ENCODE measurements at places on chromosomes 2 and 18.
A peak's percentile ranks its signal among the peaks of the same experiment; 100 is the strongest.

DNA sequence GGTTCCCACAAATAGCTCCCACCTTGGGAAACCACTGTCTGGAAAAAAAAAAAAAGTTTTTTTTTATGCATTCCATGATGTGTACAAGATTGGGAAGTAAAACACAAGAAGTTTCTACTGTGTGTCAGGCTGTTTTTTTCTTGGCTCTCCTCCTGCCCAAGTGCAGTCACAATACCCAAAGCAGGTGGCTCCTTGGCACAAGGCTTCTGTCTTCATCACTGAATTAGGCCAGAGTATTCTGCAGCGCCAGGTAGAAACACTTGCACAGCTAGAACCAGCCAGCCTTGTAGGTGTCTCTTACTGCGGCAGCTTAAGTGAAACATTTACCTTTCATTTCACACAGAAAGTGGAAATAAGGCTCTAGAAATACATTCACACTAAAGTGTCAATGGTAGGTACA lies 23.8 kb upstream of the MAL start:
- DNase-seq: no peak

DNA sequence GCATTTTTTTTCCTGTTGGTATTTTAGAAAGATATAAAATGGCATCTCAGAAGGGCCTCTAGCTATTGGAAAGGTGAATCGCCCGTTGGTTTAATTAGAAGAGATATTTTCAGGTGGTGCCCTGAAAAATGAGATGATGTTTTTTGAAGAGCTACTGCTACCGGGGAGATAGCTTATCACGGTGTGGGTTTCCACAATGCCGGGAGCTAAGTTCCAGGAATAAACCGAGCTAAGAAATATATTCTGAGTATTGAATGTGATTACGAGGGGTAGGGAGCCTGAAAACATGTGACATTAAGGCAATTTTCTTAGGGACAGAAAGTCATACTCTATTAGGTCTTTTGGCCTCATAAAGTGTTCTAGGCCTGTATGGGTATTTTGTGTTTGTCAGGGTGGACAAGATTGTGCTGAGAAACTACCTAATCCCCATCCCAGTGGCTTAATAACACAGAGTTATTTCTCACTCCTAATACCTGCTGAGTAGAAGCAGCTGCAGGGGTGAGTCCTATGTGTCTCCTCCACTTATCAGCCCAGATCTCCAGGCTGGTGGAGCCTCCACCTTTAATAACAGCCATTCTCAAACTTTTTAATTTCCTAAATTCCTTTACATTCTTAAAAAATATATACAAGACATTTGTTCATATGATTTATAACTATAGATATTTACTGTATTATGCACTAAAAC lies 150.2 kb downstream of the LRRTM1 start:
- no peak for DNase-seq

DNA sequence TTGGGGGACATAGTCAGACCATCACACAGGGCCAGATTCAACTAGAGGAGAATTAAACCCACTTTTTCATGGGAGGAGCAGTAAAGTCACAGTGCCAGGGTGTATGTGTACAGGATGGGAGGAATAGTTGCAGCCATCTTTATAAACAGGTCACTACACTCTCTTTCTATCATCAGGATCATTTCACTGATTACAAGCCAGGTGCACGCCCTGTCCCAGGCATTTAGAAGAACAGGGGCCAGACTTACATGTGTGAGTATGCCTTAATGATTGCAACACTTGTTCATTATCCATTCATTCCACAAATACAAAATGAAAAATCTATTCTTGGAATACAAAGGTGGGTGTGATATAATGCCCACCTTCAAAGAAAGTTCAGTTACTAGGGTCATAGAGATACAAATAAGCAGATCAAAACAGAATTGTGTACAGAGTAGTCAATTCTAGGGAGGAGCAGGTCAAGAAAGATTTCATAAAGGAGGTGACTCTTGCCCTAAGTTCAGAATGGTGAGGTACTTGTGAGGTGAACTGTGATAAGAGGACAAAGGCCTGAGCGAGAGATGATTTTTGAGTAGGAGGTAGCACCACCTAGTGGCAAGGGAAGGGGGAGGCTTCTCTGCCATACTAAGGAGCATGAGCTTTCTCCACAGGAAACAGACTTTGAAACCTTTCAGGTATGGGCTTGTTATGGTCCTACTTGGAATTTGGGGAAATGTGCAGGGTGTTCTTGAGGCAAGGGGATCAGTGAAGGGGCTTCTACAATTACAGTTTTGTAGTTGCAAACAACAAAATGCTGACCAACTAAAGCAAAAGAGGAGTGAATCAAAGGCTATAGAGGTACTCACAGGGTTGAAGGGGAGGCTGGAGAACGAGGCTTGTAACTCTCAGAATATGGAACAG lies 156.3 kb downstream of the SUCLG1 start:
- DNase-seq: peak; percentile 15

- DNase-seq: no peak
Measured at GRCh38 chr2:120712180-120712681, 23.4 kb upstream of the GLI2 start.

DNA sequence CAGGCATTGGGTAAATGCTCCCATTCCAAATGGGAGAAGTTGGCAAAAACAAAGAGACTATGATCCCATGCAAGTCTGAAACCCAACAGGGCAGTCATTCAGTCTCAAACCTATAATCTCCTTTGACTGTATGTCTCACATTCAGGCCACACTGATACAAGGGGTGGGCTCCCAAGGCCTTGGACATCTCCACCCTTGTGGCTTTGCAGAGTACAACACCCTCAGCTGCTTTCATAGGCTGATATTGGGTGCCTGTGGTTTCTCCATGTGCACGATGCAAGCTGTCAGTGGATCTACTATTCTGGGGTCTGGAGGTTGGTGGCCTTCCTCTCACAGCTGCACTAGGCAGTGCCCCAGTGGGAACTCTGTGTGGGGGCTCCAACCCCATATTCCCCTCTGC lies 141.7 kb upstream of the CAB39 start:
- DNase-seq: no peak

DNA sequence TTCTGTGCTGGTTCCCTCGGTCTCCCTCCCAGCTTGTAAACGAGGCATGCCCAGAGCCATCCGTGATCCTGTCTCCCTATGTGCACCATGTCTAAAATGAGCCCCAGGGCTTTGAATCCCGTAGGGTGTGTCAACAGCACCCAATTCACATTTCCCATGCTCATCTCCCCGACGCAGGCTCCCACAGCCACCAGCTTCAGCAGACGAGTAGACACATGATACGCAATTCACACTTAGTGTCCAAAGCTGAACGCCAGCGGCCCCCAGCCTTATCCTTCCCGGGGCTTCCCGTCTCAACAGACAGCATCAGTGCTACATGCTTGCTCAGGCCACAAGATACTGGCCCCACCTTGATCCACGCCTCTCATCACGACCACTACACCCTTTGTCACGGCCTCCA lies 88.1 kb downstream of the EIPR1 start:
- no peak for DNase-seq

DNA sequence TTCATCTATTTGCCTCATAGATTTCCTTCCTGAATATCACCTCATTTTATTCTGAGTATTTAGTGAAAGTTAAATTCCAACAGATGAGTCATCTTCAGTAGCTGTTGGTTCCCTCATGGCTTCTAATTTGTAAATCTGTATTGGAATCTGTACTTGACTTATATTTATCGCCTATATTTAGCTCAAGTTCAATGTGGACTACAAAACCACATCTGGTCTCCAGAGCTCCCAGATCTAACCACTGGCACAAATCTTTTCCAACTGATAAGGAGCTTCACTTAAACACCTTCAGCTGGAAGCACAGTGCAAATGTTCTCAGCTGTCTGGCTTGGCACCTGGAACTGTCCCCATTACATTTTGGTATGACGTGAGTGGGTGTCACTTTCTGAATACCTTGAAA lies 82.8 kb upstream of the DSEL start:
- peak; percentile 1 for DNase-seq

DNA sequence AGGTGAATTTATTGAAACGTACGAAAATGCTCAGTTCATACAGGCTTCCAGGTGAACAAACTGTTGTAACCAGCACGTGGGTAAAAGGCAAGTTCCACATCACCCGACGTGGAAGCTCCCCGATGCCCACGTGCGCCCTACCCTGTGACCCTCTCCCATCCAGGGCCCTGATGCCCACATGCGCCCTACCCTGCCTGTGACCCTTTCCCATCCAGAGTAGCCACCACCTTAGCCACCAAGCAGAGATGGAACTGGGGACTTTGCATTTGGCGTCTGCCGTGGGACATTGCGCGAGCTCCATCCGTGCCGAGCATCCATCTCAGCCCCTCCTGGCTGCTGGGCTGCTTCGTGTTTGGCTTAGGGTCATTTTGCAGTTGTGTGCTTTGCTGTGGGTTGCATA lies 37.5 kb downstream of the ANO7 start:
- DNase-seq: no peak

GRCh38 chr2:26550276-26551015 lies 72.5 kb upstream of the OTOF start:
- DNase-seq: no peak
